ENCODE measurements at places on chromosomes 5 and 9.

DNA sequence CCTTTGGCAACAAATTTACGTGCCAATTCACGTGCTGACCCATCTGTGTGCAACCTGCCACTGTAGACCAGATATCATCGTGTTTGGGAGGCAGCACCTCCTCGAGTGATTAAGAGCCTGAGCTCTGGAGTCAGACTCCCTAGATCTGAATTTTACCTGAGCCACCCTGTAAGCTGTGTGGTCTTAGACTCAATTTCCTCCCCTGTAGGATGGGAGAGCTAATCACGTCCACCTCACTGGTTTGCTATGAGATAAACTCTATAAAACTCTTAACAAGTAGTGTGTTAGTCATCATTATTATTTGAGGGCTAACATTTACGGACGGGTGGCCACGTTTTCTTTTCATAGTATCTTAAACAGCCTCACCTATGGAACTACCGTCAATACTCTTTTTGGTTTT lies 220.0 kb upstream of the ADAMTSL1 start:
- DNase-seq, result no peak

DNA sequence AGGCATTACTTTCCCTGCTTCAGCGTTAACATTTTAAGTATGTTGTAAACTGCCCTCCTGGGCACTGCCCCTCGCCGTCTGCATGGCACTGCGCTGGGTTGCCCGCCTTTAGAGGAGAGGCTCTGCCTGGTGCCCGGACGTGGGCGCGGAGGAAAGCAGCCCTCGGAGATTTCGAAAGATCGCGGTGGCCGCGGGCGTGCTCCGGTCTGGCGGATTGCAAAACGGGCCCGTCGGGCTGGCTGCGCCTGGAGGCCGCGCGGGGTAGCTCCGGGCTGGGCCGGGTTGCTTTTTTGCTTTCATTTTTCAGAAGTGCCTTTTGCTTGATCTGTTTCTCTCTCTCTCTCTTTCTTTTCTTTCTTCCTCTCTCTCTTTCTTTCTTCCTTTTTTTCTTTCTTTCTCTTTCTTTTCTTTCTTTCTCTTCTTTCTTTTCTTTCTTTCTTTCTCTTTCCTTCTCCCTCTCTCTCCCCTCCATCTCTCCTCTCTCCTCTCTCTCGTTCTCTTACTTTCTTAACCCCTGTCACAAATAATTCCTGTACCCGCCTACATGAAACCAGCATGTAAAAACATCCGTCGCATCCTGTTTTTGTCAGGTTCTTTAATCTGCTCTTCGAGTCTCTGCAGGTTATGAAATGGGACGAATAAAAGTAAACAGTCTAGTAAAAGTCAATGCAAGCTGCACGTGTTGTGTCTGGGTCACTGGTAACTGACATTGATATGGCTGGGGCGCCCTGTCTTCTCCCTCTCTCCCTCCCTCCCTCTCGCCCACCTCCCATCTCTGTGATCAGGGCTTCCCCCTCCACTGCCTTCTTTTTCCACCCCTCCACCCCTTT lies 1.7 kb downstream of the FST start:
- DNase-seq, result peak; percentile 89

GRCh38 chr9:69181908-69182353 lies 7.9 kb downstream of the TJP2 start:
- peak; percentile 74 for DNase-seq

DNA sequence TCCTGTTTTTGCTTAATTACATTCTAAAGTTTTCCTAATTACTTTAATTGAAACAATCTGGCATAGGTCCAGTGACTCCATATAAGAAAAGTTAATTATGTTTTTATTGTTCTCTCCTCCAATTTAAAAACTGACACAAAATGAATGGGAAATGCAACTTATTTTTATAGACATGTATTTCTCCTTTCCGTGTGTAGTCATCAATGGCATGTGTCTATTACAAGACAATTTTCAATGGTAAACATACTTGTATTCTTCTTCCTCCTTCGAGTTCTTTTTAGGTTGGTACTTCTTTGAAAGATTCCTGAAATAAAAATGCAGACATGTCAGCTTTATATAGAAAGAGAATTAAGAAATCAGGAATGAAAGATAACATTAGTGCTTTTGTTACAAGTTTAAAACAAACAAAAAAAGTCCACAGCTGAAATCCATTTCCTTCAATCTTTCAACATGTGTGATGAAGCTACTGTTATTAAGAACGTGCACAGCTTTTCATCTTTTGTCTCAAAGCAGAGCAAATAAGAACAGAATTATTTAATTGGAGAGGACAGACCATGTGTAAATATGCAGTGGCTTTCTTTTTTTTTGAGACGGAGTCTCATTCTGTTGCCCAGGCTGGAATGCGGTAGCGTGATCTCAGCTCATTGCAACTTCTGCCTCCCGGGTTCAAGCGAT lies 63.8 kb downstream of the FNBP1 start:
- peak; percentile 30 for DNase-seq

DNA sequence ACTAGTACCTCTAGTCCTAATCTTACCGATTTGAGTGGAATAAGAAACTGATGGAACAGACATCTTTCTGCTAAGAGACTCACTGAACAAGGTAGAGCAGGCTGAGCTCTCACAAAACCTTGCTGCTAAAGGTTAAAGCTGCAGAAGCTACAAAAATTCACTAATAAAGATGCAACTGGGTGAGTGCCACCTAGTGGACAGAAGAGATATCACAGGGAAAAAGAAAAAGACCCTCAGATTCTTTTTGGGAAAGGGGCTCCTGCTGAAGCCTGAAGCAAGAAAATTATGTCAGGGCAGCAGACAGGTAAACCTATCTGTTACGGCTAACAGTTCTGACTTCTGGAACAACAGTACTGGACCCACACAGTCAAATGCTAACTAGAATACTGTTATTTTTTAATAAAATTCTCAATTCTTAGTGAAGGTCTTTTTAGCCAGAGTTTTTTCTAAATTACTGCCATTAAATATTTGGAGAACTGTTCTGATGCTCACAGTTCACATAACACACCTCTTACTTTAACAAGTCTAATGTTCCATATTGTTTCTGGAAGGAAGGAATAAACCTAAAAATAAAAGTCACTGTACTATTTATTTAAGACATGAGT lies 51.2 kb downstream of the DIAPH1 start:
- peak; percentile 34 for DNase-seq

DNA sequence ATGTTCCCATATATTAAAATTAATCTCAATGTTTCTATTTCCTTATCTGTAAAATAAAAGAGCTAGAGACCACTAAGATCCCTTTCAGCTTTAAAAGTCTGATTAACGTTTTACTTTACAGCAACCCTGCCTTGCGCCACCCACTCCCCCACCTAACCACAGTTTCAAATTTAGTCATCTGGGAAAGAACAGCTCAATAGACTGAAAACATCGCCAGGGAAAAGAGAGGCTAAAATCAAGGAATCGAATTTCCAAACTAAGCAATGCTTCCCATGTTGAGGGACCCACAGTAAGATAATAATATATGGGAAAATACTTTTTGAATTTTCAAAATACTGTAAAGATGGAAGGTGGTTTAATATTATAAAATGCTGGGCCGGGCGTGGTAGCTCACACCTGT lies 6.6 kb downstream of the SAXO1 start:
- no peak for DNase-seq

- DNase-seq, result no peak
Observed at GRCh38 chr5:139762615-139763170, 32.9 kb upstream of the PSD2 start.

DNA sequence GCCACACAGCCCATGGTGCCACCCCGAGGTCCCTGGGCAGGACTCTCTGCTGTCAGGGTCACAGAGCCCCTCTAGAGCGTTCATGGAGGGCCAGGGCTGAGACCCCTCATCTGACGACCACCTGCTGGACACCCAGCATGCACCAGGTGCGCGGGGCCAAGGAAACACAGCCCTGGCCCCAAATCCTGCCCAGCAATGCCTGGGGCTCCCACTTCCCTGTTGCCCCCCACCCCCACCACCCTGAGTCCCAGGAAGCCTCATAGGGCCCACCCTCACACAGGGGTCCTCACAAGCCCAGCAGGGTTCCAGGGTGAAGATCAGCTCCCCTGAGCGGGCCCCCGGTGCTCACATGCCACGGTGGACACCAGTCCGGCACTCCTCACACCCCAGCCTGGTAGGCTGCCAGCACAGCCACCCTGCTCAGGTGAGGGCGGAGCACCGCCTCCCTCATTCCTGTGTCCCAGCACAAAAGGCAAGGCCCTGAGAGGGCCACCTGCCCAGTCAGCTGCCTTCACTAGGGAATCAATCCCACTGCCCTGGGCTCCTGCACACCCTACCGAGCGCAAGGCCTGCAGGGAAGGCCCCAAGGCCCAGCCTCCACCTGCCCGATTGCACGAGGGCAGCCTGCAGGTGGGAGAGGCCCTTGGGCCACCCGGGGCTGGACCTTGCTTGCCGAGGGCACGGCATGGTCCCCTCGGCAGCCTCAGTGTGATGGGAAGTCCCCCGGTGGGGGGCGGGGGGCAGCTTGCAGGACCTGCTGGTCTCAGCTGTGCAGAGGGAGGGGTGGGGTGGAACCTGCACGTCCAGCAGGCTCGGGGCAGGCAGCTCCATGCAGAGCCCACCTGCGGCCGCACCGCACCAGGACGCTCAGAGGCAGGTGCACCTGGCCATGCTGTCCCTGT lies 56.4 kb upstream of the UBAC1 start:
- no peak for DNase-seq

- no peak for DNase-seq
Observed at GRCh38 chr5:171978016-171978415, 28.4 kb downstream of the FBXW11 start.

DNA sequence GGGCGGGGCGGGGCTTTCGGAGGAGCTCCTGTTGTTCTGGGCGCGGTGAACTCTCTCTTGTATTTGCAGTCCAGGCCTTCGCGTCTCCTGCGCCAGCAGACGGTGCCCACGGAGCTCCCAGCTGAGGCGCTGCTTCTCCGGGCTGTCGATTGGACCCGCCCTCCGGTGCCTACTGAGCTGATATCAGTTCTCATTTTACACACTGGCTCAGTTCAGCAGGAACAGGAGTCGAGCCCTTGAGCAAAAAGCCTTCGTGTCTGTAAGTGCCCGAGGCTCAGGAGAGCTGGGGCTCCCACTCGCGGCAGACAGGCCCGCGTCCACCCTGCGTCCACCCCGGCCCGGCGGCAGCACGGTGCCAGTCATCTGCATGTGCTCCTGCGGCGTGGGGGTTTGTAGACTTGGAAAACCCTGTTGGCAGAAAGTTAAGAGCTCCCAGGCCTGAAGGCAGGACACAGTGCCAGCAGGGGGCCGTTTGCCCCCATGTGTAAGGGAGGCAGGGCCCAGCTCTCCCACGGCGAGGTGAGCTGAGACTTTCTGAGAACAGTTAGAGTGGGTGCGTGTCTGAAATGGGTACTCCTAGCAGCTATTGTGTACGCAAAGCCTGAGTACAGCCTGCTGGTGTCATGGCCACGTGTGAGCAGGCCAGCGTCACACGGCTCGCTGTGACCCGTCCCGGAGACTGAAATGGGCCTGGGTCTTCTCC lies 231.5 kb downstream of the FANCC start:
- DNase-seq, result no peak

DNA sequence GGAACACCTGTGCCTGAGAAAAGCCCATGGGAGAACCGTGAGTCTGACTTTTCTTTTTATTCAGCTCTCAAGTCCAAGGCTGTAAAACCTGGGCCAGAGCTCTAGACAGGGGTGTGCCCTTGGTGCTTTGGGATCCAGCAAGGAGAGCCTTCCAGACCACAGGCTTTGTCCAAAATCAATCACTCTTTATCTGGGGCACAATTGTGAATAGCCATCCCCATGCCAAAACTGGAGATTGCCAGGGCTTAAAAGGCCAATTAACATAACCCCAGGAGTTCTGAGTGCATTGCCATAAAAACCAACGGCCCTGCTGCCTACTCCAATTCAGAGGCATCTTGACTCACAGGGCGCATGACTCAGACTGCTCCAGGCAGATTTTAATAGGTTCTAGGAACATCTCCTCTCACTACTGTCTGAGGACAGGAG lies 391.8 kb downstream of the ARHGEF28 start:
- DNase-seq, result no peak

GRCh38 chr5:89292487-89292886 lies 409.5 kb upstream of the MEF2C start:
- no peak for DNase-seq

DNA sequence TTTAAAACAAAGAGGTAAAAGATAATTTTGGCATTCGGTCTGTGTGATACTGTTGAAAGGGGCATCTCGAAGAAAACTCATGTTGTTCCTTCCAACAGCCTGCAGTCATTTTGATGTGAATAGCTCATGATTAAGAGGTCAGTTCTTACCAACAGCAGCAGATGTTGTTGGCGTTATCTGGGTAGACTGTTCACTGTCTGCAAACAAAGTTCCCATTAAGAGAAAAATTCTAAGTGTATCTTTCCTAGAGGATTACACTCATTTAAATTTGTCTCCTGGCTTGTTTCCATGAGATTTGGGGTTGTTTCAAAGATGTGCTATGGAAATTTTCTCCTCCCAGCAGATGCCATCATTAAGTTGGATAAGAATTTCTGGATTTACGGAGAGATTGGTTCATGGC lies 138.2 kb upstream of the RORB start:
- DNase-seq, result no peak

DNA sequence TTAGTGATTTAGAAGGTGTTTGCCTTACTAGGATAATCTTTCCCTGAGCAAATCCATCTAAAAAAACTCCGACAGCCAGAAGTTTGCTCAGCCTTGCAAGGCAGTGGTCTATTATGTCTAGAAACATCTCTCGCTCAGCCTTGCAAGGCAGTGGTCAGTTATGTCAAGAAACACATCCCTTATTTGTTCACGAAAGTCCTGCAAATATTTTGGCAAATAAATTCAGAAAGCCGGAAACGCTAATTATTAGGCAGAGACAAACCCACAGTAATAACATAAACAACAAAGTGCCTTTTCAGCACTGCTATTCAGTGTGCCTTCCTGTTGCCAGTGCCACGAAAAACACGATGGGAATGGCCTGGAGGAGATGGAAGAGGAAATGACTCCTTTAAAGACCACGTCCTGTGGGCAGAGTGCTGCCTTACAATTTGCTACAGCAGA lies 184.5 kb downstream of the GNAQ start:
- no peak for DNase-seq

GRCh38 chr5:132750471-132751230 lies 3.4 kb downstream of the CCNI2 start:
- DNase-seq, result no peak

- no peak for DNase-seq
Observed at GRCh38 chr5:83001796-83002381, 75.3 kb downstream of the TMEM167A start.

- no peak for DNase-seq
Observed at GRCh38 chr9:87211669-87212068, 264.4 kb upstream of the GAS1 start.

GRCh38 chr5:159458217-159458711 lies 128.0 kb upstream of the IL12B start:
- DNase-seq, result peak; percentile 96

DNA sequence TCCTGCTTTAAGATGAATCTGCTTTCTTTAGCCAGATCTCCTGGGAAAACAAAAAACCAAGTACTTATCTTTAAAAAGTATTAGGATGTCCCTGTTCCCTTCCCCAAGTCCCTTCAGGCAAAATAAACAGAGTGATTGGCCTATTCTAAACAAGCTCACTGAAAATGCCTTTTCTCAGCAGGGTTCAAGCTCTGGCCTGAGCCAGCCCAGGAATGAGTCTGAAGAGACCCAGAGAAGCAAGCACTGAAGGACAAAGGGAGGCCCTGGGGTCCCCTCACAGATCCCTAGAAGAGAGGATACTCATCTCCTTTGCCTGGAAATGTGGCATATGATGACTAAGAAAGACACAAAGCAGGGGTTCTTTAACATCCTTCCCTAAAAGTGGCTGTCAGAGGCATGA lies 66.8 kb upstream of the MAP1B start:
- no peak for DNase-seq

All from inflammatory macrophage treated with lipopolysaccharide for 1 hour (primary cell).